CD4-positive, alpha-beta T cell treated with Interleukin-12 subunit alpha and Interleukin-12 subunit beta, for 1 hour (primary cell): ENCODE measurements at places on chromosomes 5 and 9.

- DNase-seq, result no peak
Observed at GRCh38 chr9:85199866-85200495, 530.5 kb downstream of the NTRK2 start.

GRCh38 chr9:134629061-134629585 lies 12.5 kb upstream of the COL5A1 start:
- no peak for DNase-seq

DNA sequence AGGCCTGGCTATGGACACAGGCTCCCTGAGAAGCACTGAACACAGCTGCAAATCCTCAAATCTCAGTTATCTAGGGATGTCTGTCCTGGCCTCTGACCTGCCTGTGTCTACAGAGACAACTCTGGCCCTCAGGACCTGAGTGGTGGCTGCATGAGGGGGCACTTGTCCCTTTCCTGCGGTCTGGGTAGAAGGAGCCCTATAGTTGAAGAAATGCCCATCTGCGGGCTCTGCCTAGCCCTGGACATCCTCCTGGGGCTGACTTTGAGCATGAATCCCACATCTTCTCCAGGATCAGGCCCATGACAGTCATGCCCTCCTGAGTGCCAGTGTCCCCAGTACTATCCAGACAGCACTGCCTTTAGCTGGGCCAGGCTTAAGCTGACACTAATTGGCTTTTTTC lies 10.0 kb downstream of the DNAJB5 start:
- no peak for DNase-seq

GRCh38 chr5:177103523-177104253 lies 17.0 kb downstream of the FGFR4 start:
- DNase-seq, result no peak

DNA sequence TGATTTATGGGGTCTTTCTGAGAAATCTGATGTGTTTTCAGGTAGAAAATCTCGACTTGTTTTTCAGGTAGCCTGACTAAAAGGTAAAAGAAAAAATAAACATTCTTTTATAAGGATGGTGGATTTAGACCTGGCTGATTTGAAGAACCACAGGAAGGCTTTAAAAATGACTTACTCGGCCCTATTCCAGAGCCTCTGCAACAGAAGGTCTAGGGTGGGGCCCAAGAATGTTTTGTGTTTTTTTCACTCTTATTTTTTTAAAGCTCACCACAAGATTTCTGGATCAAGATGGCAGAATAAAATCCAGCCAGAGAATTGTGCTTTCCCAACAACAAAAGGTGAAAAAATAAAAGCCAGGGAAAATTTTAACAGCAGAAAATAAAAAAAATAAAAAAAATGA lies 59.1 kb downstream of the FNBP1 start:
- no peak for DNase-seq

DNA sequence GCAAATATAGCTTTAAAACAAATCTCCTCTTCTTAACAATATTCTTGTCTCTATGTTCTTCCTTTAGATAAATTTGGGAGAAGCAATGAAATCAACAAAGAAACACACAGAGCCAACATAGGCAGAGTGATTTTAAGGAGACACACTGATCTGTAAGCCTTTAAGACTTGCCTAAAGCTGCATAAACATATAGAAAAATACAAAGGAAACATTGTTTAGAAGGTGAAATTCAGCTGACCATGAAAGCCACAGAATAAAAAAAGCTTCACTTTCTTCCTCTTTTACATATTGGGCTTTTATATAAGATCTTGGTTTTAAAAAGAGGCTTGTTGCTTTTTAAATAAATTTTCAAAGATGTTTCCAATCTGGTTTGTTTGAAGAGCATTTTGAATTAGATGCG lies 1277.5 kb downstream of the EFNA5 start:
- no peak for DNase-seq

DNA sequence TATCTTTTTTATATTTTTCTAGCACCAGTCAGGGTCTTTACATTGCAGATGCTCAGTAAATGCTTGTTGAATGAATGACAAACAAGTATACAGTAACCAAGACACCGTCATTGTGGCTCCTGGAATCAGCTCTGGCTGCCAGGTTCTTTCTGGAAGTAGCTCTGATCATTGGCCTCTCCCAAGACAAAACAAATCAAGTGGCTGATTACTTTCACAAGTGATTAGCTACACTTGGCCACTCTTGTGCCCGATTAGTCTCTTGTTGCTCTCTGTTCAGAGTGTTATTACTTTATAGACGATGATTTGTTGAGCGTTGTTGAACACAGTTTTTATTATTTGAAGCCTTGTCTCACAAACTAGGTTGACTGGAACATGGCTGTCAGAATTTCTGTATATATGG lies 119.6 kb upstream of the TLX3 start:
- DNase-seq, result no peak

GRCh38 chr9:131732636-131733289 lies 7.1 kb downstream of the RAPGEF1 start:
- DNase-seq, result peak; percentile 72

- DNase-seq, result no peak
Observed at GRCh38 chr5:143980506-143980905, 168.5 kb downstream of the HMHB1 start.

DNA sequence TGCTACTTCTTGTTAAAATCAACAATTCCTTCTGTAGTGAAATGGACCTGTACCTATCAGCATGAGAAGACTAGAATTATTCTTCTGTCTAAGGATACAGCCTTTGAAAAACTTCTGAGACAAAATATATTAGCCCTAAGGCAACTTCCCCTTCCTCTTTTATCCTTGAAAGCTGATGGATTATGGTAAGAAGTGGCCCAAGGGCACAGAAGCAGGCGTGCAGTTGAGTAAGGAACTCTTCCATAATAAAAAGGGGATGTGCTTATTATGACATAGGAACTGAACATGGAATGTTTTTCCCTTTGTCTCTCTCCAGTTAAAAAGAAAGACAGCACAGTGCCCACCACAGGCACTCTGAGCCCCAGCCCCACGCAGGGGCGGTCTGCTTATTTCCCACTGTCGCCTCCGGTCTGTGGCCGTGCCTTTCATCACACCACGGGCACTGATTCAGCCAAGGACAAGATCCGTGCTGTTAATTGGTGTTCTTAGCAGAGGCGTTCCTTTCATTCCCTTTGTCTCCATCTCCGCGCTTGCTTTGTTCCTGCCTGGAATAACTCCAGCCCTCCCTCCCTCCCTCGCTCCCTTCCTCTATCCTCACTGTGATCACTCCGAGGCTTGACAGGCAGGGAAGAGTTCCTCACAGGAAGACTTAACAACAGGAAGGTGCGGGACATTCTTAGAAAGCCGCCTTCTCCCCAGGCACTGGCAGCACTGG lies 135.9 kb upstream of the OTULINL start:
- DNase-seq, result no peak

DNA sequence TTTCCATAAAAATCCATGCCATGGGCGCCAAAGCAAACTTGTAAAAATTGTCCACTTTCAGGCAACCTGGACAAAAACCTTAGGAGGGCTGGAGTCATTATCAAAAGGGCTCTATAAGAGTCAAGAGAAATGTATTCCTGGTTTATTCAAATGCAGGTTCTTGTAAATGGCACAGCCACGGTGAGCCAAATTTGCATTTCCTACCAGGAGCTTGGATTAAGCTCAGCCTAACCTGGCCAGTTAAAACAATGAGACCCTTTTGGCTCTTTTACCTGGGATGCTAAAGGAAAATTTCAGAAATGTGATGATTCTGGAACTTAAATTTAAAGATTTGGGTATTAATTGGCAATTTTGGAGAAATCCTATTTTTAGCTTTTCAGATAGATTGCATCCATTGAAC lies 8.9 kb upstream of the ZNF474 start:
- DNase-seq, result no peak

- DNase-seq, result no peak
Observed at GRCh38 chr5:14208071-14209021, 65.2 kb downstream of the TRIO start.

- no peak for DNase-seq
Observed at GRCh38 chr9:97367729-97368128, 44.2 kb upstream of the TDRD7 start.

GRCh38 chr5:142078221-142078620 lies 30.4 kb upstream of the NDFIP1 start:
- DNase-seq, result no peak

DNA sequence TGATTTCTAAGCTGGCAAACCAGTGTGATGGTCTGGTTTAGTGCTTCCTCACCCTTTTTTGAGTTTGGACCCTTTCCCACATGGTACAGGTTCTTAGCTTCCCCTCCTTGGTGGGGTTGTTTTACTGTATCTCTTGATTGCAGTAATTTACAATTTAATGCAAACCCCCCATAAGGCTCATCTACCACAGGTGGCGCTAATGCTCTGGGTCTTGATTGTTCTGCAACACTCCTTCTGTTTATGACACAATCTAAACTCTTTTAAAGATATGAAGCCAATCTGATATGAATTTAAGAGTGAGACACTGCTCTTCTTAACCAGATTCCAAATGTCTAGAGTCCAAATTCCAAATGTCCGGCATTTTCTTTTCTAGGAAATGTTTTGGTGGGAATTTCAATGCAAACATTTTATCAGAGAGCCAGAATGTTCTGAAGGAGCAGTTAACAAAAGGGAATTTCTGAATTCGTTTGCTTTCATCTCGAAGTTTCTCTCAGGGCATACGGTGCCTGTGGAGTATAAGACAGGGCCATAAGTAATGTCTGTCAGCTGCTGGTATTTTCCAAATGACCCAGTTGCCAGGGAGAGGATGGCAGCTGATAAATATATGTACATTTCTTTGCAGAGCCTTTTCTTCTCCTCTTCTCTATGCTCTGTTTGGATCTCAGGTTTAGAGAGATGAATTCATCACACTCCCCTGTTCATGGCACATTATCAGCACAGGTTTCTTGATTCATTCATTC lies 246.8 kb downstream of the ARHGAP26 start:
- peak; percentile 58 for DNase-seq

- no peak for DNase-seq
Observed at GRCh38 chr5:140540227-140540626, 7.2 kb upstream of the EIF4EBP3 start.

- DNase-seq, result no peak
Observed at GRCh38 chr9:1959371-1959770, 55.8 kb upstream of the SMARCA2 start.

GRCh38 chr5:138930371-138931097 lies 55.4 kb upstream of the LRRTM2 start:
- no peak for DNase-seq

DNA sequence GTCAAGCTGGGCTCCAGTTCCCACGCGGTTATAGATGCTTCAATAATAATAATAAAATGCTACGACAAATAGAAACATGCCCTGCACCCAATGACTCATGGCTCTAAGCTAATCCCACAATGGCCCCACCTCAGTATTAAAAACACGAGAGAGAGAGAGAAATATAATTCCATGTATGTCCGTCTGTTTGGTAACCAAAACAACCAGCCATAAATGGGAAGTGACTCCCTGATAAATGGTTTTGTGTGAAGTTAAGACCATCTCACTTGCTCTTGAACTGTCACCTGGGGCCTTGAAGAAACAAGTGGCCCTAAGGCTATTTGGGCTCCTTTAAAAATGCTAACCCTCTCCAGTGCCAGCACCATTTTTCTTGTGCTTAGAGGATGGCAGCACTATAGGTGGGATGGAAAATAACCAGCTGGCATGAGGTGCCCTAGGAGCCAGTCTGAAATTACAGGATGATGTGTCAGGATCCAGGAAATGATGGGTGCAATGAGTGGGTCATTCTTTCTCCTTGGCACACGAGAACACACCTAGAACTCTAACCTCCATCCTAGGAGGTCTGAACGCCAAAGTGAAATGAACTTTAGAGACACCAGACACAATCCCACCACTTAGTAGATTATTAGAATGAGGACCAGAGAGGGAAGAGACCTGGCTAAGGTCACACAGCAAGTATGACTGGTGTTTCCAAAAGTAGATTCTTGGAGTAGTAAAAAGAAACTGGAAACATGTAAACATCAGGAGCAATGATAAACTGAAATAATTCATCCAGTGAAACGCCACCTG lies 35.7 kb upstream of the ADRB2 start:
- no peak for DNase-seq

DNA sequence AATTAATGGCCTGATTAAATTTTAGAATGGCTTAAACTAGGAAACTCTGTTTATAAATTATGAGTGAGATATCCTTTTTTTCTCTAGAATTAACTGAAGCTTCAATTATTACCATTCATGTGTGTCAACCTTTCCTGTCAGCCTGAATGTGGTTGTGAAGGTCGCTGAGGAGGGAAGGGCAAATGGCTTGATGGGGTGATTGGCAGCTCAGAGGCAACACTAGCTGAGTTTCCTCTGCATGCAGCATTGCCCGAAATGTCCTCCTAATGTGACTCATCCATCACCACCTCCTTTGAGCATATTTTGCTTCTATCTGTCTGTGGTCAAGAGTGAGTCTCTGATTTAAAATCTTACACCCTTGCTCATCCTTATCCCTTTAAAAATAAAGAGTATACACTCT lies 281.9 kb downstream of the TENT4A start:
- DNase-seq, result no peak

DNA sequence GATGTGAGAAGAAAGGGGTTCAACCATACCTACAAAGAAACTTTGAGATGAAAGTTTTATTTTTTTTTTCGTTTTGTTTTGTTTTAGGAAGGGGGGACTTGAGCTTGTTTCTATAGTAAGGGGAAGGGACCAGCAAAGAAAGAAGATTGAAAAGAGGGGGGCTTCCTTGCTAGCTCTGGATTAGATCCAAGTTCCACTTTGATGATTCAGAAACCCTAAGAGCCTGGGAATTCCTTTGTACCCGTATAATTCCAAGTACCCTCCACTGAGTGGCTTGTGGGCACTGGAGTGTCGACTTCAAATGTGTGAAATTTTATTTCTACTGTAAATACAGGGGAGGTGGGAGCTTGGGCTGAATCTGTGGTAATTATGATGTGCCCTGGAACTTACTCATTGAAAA lies 10.9 kb downstream of the MAMDC2 start:
- DNase-seq, result no peak

DNA sequence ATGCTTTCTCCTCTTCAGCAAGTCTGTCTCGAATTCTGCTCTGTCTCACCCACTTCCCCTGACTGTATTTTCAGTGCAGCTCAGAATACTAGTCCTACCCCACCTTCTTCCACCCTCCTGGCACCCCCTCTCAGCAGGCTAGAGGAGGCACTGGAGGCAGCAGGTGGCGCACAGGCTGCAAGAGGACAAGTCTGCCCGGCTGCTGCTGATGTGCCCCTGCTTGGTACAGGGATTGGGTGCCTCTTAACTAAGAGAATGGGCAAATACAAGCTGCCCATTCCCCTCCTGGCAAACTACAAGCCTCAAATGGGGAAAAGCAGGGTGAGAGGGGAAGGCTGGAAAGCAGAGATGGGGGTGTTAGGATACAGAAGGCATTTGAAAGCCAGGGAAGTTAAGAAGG lies 5.1 kb downstream of the TLN1 start:
- DNase-seq, result peak; percentile 39

DNA sequence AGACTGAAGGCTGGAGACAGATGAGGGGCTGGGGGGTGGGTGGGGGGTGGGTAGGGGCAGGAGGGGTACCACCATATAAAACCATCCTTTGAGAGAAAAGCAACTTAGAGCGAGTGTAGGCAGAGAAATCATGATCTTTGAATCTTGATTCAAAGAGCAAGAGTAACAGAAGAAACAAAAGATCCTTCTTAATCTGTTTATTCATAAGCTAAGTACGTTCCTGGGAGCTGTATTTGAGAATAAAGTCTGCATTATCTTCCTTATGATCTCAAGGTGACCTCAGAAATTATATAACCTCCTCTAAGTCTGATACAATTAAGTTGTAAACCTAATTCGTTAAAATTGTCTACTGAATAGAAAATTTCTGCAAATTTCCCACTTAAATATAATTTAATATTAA lies 558.8 kb downstream of the NR2F1-AS1 start:
- DNase-seq, result no peak

- no peak for DNase-seq
Observed at GRCh38 chr5:150515446-150515845, 7.5 kb downstream of the NDST1 start.
